Renal cortical epithelial cell (primary cell): ENCODE measurements at places on chromosomes 6 and 20. TPM values are rescaled to one million over a fixed set of nuclear protein-coding genes. Genes with fewer than 3 reads are reported as not detected.
A peak's percentile ranks its signal among the peaks of the same experiment; 100 is the strongest.

FILIP1 gene
- total RNA-seq = 0.17 and 1.5 TPM in 2 replicates

DNA sequence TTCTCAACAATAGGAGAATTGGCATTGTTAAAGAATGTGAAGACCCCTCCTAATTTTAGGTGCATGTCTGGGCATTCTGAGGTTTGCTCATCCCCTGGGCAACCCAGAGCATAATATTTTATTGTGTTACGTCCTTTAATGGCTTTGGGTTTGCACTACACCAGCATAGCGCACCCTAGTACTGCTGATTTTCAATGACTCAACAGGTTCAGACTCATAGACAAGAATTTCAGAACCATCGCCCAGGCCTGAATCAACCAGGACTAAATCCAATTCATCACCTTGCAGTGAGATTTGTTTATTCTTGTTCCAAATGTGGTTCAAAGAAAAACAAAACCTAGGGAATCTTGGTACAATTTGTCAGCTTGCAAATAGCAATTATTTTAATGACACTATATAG, 137.8 kb upstream of the PHACTR1 start:
- DNase-seq = peak; percentile 67

DNA sequence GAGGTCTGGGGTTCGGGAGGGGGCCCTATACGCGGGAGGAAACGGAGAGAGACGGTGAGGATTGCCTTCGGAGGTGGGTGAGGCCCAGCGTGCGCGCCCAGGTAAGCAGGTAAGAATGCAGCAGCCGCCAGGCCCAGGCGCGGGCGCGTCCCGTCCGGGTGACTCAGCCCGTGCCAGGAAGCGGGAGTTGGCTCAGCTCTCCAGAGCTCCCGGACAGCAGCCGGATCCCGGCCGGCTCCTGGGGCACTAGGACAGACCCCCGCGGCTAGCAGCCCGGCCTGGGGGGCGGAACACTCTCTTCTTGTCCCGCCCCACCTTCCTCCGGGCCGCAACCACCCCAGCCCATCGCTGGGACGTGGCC, 1.5 kb upstream of the MDFI start:
- peak; percentile 26 for DNase-seq

EYS gene
- total RNA-seq = 0.10 and 0.87 TPM in 2 replicates

- no peak for DNase-seq
These were observed 43.5 kb downstream of the FAM229B start for GRCh38 chr6:112130878-112131277.

DNA sequence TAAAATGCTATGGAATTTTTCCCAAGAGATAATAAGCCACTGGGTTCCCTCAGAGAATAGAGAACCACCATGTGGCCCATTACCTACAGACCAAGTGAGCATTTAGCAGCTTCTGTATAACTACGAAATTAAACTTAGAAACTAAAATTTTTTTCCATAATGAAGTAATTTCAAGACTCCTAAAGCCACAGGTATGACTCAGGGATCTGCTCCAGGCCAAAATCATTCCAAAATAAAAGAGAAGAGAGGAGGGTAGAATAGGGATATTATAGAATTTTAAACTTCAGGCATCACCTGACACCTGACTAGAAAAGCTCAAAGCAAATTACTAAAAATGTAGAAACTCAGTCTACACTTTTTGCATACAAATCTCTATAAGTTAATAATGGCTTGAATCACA, 108.9 kb upstream of the DST start:
- no peak for DNase-seq

PDE7B gene
- 0.35 and 3.2 TPM in 2 replicates for total RNA-seq

- DNase-seq = no peak
These were observed 6.5 kb downstream of the RBM38 start for GRCh38 chr20:57397693-57398108.

LY6G6D gene
- total RNA-seq = not detected in 2 replicates

FOXA2 gene
- total RNA-seq = 0.10 TPM in 1 of 2 replicates, not detected in the other

SIRPB2 gene
- total RNA-seq = not detected in 2 replicates

NMBR gene
- total RNA-seq = 0.10 TPM in 1 of 2 replicates, not detected in the other
